Activated CD8-positive, alpha-beta memory T cell treated with anti-CD3 and anti-CD28 coated beads, Interleukin-2, amount 10 ng/mL, durations not matched to agents 7 days and 5 days (primary cell): ENCODE measurements at places on chromosomes 7 and 10. TPM values are rescaled to one million over a fixed set of nuclear protein-coding genes. Genes with fewer than 3 reads are reported as not detected.

GRCh38 chr10:128068398-128069285 lies 57.6 kb downstream of the MKI67 start:
- DNase-seq: no peak

GRCh38 chr7:91465595-91466061 lies 201.4 kb downstream of the FZD1 start:
- DNase-seq: no peak

DNA sequence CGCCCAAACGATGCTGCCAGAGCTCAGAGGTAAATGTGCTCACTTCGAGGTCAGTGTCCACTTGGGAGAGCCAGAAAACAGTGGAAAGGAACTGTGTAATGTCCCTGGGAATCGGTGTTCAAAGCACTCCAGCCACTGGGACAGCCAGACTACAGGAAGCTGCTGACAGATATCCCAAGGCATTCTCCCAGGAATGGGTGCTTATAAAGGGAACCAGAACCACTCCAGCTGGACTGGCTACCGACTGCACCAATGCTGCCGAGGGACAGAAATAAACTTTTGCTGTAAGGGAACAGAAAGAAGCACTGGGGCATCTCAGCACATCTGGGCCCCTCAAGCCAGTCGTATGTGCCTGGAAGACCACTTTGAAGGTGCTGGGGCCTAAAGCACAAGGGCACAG lies 76.7 kb downstream of the ATXN7L1 start:
- no peak for DNase-seq

TECPR1 gene
- total RNA-seq: 60.7 TPM

SPRN gene
- not detected for total RNA-seq

DNA sequence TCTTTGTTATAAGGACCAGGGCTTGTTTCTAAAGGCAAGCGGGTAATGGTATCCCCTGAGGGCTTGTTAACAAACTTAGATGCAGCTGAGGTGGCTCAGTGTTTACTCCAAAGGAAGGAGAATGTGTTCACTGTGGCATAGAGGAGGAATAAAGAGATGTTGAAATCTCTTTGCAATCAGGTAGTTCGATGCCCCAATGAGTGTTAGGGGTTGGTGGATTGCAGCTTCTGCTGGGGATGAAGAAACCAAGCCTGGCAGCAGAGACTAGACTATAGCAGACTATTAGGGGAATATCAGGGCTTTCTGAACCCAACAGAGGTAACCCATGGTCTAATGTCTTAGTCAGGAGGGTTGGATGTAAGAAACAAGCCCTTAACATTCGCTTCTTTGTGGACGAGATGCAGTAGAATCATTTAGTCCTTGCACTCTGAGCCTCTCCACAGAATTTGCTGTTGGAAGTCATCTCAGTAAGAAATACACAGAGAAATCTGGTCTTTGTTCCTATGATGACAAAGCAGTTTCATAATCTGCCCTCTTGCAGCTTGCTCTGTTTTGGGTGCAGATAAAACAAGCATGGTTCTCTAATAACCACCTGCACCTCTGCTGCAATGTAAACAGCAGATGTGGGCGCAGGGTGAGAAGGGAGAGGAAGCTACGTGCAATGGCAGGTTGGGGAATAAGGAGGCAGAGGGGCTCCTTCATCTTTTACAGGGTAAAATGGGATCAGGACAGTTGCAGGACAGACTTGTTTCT lies 108.6 kb downstream of the NRF1 start:
- no peak for DNase-seq

MCU gene
- total RNA-seq: 8.7 TPM

TUBB8 gene
- total RNA-seq: not detected

GRCh38 chr7:38186593-38187314 lies 8.7 kb downstream of the STARD3NL start:
- DNase-seq: no peak

GRCh38 chr7:157310676-157311185 lies 26.1 kb upstream of the DNAJB6 start:
- no peak for DNase-seq

- peak; percentile 44 for DNase-seq
Measured at GRCh38 chr10:66925896-66926715, at the start of gene LRRTM3. LRRTM3 (plus strand) TSS chr10:66926036.

ANTXRL gene
- not detected for total RNA-seq

- DNase-seq: no peak
Measured at GRCh38 chr7:73438547-73439409, 5.2 kb downstream of the FZD9 start.

GRCh38 chr7:74275401-74275881 lies 13.8 kb upstream of the CLIP2 start:
- no peak for DNase-seq

DNA sequence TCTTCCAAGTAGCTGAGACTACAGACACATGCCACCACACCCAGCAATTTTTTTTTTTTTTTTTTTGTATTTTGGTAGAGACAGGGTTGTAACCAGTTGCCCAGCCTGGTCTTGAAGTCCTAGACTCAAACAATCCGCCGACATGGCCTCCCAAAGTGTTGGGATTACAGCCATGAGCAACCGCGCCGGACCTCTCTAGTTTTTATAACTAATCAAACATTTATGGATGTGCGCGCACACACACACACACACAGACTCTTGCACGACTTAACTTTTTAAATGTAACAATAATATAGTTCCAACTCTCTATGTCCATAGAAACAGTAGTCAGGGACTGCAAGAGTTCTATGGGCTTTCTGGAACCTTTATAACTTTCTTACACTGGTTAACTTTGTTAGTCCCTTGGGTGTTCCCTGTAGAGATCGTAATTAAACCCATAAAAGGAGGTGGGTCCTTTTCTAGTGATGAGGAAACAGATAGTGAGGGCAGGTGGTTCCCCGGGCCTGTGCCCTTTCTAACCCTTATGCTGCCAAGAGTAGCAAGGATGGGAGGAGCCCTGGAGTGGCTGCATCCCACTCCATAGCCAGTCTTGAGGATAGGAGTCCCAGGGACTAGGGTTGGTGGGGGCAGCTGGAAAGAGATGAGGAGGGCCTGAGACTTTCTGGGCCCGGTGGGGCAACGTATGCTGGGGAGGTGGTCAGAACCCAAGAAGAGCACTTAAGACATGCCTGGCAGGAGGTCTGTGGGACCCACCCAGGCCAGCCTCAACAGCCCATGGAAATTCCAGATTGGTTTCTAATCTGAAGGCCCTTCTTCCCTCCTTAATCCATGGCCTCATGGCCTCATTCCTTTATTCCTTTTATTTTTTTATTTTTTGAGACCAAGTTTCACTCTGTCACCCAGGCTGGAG lies 8.6 kb downstream of the MARVELD1 start:
- no peak for DNase-seq
